NCI-H1092 treated with DMSO at 0.1 percent for 48 hours (cell line): ENCODE measurements at places on chromosomes 11 and 22.

DNA sequence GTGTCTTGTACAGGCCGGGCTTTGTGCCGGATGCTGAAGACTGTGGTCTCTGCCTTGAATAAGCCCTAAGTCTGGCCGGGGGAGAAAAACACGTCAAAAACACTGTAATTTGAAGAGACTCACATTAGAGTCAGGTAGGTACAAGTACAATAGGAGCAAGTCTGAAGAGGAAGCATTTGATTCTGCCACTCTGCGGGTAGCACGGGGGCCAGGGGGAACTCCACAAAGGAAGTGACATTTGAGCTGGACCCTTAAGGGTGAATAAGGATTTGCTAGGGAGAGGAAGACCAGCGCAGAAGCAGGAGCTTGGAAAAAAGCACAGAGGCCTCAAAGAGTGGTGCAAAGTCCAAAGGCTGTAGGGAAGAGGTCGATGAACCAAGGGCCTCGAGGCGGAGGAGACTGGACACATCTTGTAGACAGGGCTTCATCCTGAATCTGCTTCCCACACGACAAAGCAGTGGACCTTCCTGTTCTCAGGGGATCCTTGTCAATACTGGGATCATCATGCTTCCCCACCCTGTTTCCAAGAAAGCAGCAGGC is 38.7 kb downstream of the BUD13 start:
- DNase-seq, result no peak

DNA sequence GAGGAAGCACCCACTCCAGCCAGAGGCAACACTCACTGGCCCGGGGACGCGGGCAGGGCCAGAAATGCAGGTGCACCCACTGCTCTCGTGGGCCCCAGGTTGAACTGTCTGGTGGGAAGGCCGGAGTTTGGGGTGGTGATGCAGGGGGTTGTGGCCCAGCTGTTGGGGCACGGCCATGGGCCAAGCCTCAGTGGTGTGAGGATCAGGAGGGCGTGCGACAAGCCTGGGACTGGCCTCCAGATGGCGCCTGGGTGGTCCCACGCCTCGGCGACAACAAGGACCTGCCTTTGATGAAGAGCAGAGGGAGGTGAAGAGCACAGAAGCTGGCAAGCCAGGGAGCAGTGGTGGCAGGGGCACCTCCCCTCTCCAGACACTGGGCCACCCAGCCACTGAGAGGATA is 240.8 kb downstream of the BRD1 start:
- DNase-seq, result no peak

- DNase-seq, result no peak
Observed at GRCh38 chr11:103662880-103663279, 373.6 kb upstream of the DDI1 start.

DNA sequence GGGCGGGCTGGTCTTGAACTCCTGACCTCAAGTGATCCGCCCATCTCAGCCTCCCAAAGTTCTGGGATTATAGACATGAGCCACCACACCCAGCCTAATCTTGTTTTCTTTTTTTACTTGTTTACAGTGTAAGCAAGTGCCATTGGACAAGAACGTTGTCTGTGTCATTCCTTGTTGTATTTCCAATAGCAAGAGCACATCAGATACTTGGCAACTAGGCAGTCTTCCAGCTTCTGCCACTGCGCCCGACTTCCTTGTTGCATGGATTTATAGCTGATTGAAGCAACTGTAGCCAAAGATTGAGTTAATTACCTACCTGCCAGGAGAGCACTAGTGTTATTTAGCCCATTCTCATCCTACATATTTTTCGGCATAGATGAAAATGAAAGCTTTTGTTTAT is 3.1 kb upstream of the SGSM3 start:
- no peak for DNase-seq

DNA sequence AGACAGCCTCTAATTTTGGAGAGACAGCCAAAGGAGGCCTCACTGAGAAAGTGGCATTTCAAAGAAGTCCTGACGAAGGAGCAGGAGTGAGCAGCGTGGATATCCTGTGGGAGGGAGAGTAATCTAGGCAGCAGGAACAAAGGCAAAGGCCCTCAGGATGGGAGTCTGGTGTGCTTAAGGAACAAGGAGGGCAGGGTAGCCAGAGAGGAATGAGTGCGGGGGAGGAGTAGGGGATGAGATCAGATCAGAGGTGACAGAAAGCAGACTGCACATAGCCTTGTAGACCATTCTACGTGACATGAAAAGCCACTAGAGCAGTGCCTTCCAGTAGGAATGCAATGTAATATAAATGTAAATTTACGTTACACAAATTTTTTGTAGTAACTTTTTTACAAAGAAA is 5.6 kb downstream of the SLC36A4 start:
- no peak for DNase-seq

GRCh38 chr22:25757686-25758085 is 15.7 kb downstream of the MYO18B start:
- no peak for DNase-seq

- no peak for DNase-seq
Observed at GRCh38 chr11:125370561-125371389, 125.3 kb downstream of the FEZ1 start.

DNA sequence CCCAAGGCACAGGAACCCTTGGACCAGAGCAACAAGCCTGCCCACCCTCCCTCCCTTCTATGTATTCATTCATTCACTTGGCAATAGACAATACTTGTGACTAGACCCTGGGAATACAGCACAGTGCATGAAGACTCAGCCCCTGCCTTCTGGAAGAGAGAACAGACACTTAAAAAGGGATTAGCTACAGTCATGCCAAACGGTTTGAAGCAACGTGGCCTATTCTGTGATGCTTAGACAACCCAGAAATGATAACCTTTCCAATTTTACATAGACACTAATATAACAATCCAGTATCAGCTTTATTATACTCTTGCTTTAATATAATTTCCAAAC is 52.6 kb downstream of the KREMEN1 start:
- no peak for DNase-seq
